ENCODE measurements at places on chromosomes 3 and 15.

GRCh38 chr15:82165948-82166376 lies 96.6 kb downstream of the EFL1 start:
- DNase-seq: no peak

DNA sequence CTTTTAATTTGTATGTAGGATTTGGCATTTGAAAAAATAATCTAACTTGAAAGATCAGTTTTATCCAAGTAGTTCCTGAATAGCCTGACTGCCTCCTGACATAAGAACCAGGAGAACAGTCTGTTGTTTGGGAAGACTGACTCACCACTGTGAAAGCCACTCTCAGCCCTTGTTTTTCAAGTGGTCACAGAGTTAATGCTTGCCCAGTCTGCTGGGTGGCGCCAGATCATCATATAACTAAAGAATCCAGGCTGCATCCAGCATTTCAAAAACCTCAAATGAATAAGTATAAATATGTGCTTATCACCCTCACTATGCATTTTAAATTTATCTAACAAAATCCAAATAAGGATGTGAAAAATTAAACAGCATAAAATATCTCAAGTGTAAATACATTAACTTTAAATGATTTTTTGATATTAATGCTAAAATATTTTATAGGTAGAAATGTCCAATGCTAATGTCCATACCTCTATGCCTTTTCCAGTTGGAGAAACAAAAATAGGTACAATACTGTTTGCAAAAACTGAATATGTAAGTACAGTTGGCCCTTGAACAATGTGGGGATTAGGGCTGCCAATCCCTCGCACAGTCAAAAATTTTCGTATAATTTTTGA lies 26.9 kb upstream of the ZBBX start:
- DNase-seq: no peak

DNA sequence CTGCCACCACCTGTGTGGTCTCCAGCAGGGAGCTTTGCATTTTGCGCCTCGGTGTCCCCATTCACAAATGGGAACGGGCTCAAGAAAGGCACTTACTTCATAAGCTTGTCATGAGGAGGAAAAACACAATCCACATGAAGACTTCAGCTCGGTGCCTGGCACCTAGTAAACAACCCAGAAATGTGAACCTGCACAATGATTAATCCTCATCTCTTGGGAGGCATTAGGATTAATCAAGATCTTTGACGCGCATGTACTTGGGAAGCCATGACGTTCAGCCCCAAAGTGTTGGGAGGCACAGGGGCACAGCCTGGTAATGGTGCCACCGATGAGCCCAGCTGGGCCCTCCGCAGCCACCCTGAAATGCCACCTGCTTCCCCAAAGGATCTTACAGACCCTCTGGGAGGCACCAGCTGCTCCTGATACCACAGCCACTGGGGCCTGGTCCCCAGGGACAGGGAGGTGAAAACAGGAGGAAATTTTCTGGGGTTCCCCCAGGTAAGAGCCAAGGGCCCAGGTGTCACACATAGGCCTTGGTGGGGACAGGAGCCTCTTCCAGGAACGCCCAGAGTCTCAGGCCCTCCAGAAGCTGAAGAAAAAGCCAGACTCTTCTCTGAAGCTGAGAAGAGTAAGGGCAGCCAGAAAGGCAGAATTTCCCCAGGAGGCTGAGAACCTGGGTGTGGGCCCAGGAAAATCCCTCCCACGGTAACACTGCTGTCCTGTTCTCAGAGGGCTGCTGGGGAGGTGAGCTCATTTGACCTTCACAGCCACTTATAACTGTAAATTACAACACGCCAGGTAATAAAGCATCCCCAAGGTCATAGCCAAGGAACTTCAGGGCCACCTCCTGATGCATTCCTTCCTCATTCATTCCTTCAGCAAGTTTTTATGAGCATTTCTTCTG lies 507.5 kb downstream of the SHQ1 start:
- peak; percentile 56 for DNase-seq

DNA sequence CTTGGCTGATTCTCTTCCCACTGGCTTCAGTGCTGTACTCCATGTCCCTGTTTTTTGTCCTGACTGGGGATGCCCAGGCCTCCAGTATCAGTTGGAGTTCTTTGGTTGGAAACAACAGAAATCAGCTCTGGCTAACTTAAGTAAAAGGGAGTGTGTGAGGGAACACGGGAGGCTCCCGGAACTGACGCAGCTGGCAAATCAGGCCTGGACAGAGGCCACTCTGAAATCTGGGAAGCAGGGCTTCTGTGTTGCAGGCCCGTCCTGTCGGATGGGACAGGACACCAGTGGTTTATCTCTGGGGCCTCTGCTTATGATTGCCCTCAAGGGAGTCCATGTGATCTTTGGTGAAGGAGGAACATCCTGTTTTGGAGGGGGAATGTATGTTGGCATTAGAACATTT lies 124.3 kb downstream of the CHCHD6 start:
- no peak for DNase-seq

GRCh38 chr15:81146466-81146865 lies 12.4 kb downstream of the CFAP161 start:
- DNase-seq: no peak

- no peak for DNase-seq
Observed at GRCh38 chr3:53155760-53156159, 5.2 kb upstream of the PRKCD start.

GRCh38 chr15:60744826-60745460 lies 266.0 kb upstream of the ICE2 start:
- DNase-seq: no peak

GRCh38 chr3:128567705-128568356 lies 74.8 kb upstream of the GATA2 start:
- DNase-seq: no peak

GRCh38 chr3:10768708-10769394 lies 47.2 kb upstream of the SLC6A11 start:
- DNase-seq: no peak

- DNase-seq: no peak
Observed at GRCh38 chr3:111846039-111846438, 13.0 kb upstream of the PHLDB2 start.

GRCh38 chr15:78070049-78070700 lies 7.3 kb downstream of the TBC1D2B start:
- no peak for DNase-seq

DNA sequence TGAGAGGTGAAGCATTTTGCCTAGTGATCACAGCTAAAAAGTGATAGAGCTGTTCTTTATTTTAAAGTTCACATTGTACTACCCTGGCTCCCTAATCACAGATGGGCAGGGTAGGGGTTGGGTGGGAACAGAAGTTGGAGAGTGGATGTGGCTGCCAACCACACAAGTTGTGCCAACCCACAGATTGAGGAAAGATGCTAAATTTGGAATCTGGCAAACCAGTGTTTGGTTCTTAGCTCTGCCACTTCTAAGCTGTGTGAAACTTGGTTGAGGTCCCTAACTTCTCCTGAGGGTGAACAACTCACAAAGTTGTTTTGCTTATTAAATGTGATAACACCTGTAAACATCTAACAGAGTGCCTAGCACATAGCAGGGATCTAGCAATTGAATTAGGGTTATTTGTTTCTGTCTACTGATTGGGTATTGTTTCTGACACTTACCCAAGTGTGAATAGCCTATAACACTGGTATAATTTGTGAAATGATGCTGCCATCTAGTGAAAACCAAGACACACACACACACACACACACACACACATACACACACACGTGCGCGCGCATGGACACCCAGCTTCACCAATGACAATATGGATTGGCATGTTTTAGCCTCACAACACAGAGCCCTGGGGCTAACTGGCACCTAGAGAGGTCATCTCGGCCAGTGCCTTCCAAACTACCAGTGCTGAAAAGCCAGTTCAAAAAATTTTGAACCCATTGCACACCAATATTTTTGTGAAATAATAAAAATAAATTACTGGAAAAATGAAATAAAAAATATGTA lies 25.3 kb downstream of the ADGRG7 start:
- no peak for DNase-seq

- DNase-seq: no peak
Observed at GRCh38 chr15:101560722-101561583, 71.4 kb upstream of the PCSK6 start.

- DNase-seq: peak; percentile 69
Observed at GRCh38 chr3:37973246-37974054, 17.1 kb upstream of the VILL start.

DNA sequence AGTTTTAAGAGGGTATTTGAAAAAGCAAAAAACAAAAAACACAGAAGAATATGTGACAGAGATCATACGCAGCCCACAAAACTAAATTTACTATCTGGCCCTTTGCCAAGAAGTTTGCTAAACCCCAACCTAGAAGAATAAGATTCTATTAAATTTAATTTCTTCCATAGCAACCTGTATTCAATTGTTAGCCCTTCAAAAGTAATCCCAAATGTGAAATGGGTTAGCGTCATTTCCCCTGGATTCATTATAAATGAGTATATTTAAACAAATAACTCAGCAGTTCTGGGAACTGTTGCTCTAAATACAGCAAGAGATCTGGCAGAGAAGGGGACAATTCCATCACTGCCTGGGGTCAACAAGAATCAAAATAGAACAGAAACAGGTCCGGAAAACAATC lies 56.8 kb downstream of the CERS3 start:
- no peak for DNase-seq

DNA sequence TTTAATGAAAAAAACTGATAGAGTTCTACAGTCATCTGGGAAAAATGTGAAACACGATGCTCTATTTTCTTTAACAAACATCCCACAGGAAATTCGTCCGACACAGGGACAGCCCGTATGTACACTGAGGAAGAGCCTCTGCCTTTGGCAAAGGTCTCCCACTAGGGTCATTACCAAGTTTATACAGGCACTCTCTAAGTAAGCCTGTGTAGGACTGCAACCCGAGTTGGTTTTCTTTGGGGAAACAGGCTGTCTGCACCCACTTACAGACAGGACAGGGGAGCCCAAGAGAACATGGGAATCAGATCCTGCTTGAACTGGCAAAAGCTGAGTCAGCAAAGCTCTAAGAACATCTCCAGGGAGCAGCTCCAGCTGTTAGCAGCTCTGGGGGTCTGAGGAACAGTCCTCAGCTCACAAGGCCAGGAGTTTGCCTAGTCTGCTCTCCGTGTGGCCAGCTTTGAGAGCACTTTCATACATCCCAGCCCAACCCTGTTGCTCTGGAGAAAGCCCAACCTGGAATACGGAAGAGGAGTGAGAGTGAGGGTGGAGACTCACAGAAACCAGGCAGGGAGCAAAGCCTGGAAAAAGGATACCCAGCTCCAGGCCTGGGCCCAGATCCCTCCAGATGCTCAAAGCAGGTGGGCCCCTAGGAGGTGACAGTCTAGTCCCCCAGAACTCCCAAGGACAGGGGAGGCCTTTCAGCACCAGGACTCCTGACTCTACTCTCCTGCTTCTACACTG lies 1.9 kb downstream of the TBC1D2B start:
- no peak for DNase-seq

DNA sequence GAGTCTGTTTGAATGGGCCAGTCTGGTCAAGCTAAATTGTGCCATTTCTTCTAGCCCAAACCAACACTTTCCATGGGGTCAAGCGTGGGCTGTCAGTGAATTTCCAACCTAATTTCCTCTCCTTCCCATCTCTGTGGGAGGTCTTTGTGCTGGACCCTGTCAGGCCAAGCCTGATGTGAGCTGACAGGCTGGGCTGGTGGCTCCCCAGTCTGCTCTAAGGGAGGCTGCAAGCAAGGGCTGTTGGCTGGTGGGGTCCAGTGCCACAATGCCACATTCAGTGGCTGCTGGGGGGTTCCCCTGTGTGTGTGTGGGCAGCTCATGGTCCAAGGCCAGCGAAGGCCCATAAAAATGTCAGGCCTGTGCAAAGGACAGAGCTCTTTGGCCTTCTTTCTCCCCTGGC lies 216.1 kb downstream of the OPA1 start:
- no peak for DNase-seq

DNA sequence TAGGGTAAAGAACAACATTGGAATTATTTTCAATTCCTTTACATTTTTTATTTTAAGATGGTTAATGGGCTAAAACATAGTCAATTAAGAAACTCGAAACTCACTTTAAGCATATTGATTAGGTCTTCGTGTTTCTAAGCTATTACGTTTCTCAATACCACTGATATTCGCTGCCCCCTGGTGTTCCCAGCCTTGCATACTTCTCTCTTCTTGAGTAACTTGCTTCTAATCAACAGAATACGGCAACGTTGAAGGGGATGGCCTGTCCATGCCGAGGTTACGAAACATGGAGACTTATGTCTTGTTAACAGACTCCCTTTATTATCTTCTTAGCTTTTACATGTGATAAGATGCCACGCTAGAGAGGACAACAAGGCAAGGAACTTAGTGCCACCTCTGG lies 43.6 kb downstream of the ROBO1 start:
- no peak for DNase-seq

DNA sequence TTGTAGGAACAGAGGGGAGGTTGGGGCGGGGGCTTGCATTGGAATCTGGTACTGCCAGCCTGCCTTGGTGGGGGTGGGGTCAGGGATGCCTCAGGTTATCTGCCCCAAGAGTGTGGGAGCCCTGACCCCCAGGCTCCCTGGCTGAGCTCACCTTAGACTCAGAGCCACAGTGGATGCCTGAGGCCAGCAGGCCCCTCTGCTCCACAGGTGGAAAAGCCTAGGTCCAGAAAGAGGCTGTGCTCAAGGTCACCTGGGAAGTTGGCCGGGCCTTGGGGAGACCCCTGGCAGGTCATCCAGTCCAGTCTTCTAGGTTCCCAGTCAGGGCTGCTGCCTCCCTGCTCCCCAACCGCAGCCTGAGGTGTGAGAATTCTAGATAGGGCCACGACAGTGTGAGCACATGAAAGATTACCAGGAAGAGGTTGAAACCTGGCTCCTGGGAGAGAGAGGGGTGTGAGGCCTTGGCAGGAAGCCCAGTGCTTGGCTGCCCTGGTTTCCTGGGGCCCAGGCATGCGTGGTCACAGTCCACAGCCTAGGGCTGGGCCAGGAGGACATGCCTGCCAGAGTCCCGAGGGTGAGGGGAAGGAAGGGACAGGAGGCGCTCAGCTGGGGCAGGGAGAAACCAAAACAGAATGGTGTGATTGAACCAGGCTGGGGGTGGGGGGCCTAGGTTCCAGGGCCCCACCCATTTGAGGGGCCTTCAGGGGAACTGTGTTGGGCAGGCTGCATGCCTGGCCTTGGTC lies 4.9 kb downstream of the HDAC11 start:
- DNase-seq: no peak

GRCh38 chr15:70101459-70102113 lies 3.9 kb upstream of the TLE3 start:
- peak; percentile 94 for DNase-seq

DNA sequence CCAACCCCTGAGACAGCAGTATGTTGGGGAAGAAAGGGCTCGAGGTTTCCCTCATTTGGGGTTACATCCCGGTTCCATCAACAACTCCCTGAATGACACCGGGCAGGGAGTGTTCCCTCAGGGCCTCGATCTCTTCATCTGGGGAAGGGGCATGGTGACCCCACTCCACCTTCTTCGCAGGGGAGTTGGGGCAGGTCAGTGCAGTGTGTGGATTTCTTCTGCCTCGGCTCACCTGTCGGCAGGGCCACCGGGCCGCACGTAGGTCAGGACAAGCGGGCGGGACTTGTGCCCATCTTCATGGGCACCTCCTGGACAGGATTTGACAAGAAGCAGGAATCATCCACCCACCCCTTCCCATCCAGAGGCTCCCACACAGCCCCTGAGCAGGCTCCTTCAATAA lies 17.4 kb downstream of the GRIP2 start:
- no peak for DNase-seq

DNA sequence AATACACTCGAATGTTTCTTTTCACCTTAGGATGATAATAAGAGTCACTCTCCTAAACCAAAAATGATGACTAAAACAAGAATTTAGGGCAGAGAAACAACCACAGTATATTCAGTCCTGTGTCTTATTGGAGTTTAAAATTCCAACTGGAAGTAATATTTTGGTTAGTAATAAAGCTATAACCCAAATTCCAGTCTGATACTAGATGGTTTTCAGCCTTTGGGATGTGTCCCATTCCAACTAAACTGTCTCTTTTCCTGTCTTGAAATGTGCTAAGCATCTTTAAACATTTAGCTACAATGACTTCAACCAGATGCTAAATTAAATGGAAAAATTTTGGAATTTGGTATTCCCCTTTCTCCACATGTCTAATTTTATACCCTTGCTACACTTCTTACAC lies 510.0 kb downstream of the ROBO1 start:
- DNase-seq: no peak

Data from NCI-H2171 (cell line).